ENCODE measurements at places on chromosomes 4 and X.

- no peak for DNase-seq
Observed at GRCh38 chr4:150229520-150229919, 151.3 kb downstream of the DCLK2 start.

GRCh38 chr4:149279776-149280175 is 535.9 kb downstream of the IQCM start:
- no peak for DNase-seq

- DNase-seq, result no peak
Observed at GRCh38 chr4:56611501-56611900, 69.6 kb downstream of the HOPX start.

- DNase-seq, result no peak
Observed at GRCh38 chr4:13238936-13239335, 245.2 kb downstream of the RAB28 start.

DNA sequence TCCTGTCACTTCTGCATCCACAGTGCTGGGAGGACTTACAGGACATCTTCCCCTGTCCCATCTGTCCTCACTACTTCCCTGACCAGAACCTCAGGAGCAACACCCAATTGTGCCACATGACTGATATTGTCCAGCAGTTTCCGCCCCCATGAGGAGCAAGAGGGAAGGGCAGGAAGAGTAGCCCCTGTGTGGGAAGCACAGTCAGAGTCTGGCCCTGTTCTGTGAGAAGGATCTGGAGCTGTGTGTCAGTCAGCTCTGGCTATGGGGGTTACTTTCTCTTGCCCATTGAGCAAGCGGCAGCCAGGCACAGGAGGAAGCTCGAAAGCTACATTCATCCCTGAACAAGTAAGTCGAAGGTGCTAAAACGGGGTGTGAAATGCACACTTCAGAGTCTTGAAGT is 14.8 kb upstream of the TRIM60 start:
- no peak for DNase-seq

- no peak for DNase-seq
Observed at GRCh38 chr4:148730766-148731165, 288.6 kb upstream of the NR3C2 start.

DNA sequence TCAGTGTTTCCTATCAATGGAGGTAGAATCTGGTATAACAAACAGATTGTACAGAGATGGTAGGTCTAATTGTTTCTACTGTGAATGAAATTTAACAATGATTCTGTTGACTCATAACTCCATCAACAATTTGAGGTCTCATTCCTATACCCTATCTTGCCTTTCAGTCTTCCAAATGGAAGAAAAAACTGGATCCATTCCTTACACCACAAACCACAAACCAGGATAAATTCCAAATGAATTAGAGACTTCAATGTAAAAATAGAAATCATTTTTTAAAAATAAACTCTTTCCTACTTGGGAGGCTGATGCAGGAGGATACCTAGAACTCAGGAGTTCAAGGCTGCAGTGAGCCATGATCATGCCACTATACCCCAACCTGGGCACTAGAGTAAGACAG is 114.4 kb upstream of the WDR44 start:
- no peak for DNase-seq

DNA sequence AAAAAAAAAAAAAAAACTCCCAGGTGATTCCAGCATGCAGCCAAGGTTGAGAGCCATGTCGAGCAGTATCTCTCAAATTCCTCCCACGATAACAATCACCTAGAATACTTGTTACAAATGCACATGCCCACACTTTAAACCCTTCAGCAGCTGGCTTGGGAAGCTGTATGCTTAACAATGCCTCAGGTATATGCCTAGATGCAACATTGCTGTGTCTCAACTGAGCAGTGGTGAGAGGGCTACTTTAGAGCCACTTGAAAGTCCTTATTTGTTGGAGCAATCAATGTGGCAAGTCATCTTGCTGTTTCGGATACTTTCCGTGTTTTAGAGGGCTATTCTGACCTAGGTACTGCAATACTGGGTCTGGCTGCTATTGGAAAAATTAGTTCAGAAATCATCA is 487.4 kb downstream of the INPP4B start:
- DNase-seq, result no peak
